Progenitor cell of endocrine pancreas (in vitro differentiated cells): ENCODE measurements at places on chromosomes 5 and 9. TPM values are rescaled to one million over a fixed set of nuclear protein-coding genes. Genes with fewer than 3 reads are reported as not detected.

DNAJC21 gene
- total RNA-seq, result 48.1 and 50.3 TPM in 2 replicates

- no peak for DNase-seq
- H3K27me3 ChIP-seq, result no peaks in the 10 kb centered on the region
- H3K36me3 ChIP-seq, result peaks cover under 1% of the 10 kb centered on the region
- no peak overlapping the region for H3K4me3 ChIP-seq
- no peaks in the 10 kb centered on the region for H3K4me1 ChIP-seq
Measured at GRCh38 chr5:13739479-13739878, 205.0 kb downstream of the DNAH5 start.

SLC6A3 gene
- not detected in 2 replicates for total RNA-seq

GRCh38 chr9:79176014-79176697 lies 395.6 kb upstream of the TLE4 start:
- peaks cover 24% of the 10 kb centered on the region for H3K27me3 ChIP-seq
- H3K27ac ChIP-seq, result peak overlapping the region; percentile 8
- H3K4me1 ChIP-seq, result peaks cover 22% of the 10 kb centered on the region
- DNase-seq, result no peak

CCNG1 gene
- total RNA-seq, result 250 and 267 TPM in 2 replicates
